Activated T-cell treated with anti-CD3 and anti-CD28 coated beads for 48 hours (primary cell): ENCODE measurements at places on chromosomes 5 and 9.

- DNase-seq = no peak
These were observed 46.1 kb downstream of the ZNF608 start for GRCh38 chr5:124700333-124700732.

DNA sequence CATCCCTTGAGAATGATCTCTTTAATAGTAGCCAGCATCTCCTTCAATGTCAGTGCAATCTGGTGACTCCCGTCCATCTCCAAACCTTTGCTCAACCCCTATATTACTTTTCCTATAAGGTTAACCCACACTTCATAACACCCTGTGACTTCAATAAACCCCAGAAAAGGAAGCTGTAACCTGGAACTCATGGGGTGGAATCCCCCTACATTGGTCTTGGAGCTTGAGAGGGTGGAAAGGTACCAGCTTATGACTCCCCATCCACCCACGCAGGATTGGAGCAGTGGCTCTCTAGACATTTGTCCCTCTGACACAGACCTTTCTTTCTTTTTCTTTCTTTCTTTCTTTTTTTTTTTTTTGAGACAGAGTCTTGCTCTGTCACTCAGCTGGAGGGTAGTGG is 54.7 kb upstream of the ZFR start:
- DNase-seq = no peak

GRCh38 chr5:178535299-178536175 is 54.7 kb downstream of the COL23A1 start:
- DNase-seq = no peak

- DNase-seq = no peak
These were observed 55.3 kb downstream of the DAP start for GRCh38 chr5:10705747-10706146.

DNA sequence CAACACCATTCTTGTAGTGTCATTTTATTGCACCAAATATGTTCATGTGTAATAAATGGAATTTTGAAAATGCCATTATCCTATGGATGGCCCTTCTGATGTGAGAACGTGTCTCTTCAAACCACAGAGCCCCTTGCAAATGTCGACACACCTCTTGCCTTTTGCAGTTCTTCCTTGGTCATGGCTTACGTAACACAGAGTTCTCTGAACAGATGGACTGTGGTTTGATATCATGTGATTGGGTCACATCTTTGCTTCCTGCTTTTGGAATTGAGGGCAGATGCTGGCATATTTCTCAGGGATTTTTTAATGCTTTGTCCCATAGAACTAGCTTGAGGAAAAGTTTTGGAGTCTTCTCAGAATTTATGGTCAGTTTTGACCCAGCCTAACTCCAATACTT is 4.6 kb downstream of the TGFBR1 start:
- DNase-seq = no peak

GRCh38 chr9:35664531-35665470 is at the start of gene ARHGEF39:
TSS of gene ARHGEF39 (minus strand) at chr9:35665195. CDS start at chr9:35665169, 26 bp downstream.
- DNase-seq = peak; percentile 78

DNA sequence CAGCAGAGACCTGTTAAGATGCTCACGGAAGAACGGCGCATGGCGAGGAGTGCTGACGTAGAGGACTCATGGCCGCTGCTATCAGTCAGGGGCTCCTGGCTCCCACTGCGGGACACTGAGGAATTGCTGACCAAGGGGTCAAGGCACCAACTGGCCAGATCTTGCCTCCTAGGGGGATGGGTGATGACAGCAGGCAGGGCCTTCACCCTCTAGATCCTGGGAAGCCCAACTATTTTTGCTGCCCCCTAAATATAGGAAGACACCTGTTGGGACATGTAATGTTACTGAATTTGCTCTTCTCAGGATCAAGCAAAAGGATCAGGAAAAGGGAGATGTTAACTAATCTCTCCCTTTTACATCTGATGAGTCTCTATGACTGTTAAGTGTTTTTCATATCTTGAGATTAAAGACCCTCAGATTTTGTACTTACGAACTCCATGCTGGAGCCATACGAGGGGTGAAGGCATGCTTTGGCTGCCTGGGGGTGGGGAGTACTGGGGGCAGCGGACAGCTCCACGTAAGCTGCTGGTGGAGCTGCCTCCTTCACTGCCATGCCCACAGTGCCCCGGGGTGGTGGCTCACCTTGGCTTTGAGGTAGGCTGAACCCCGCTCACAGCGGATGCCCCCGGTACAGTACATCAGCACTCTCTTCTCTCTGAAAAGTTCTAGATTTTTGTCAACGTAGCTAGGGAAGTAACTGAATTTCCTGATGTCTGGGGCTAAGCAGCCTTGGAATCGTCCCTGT is 28.1 kb downstream of the TSTD2 start:
- DNase-seq = no peak

GRCh38 chr9:4820168-4820567 is 27.4 kb downstream of the RCL1 start:
- DNase-seq = no peak

GRCh38 chr5:52661903-52662595 is 125.7 kb upstream of the ITGA1 start:
- no peak for DNase-seq

- no peak for DNase-seq
These were observed 44.1 kb downstream of the SPARC start for GRCh38 chr5:151642472-151643140.

GRCh38 chr9:126952205-126952977 is 37.8 kb downstream of the RALGPS1 start:
- DNase-seq = no peak

- no peak for DNase-seq
These were observed 1.1 kb upstream of the PTPN3 start for GRCh38 chr9:109499093-109499630.

GRCh38 chr9:8895106-8895860 is 1095.7 kb upstream of the DMAC1 start:
- DNase-seq = no peak

DNA sequence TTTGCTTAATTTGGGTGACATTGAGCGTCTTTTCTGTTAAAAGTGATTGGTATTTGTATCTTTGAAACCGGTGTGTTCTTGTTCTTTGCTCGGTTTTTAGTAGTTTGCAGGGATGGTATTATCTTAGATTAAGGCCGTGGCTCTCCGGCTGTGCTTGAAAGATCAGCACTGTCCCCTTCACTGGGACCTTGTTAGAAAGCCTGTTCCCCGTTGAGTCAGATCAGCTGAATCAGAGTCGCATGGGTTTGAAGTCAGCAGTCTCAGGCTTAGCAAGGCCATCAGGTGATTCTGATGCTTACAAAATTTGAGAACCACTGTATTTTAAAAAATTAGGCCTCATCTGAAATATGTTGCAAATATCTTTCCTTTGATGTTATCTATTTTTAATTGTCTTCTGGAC is 5.0 kb downstream of the DIRAS2 start:
- no peak for DNase-seq

DNA sequence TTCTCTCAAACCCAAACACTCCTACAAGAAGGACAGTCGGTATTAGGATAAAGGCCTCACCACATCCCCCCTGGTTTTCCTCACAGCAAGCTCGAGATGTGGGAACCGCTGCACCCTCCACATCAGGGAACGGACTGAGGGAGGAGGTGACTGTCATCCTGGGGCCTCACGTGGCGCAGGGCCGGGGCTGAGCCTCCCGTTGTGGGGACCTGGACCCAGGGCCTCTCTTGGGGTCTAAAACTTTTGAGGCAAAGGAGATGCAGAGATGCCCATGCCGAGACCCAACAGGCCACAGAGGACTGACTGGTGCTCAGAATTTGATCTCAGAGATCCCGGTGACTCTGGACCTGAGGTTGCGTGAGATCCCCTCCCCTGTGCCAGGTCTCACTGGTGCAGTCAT is 72.7 kb downstream of the MRPL36 start:
- DNase-seq = no peak

- DNase-seq = peak; percentile 67
These were observed 684 bp downstream of the DNAJA1 start for GRCh38 chr9:33025572-33026342.

GRCh38 chr5:121962347-121962670 is 534 bp downstream of the SRFBP1 start:
- no peak for DNase-seq

- DNase-seq = no peak
These were observed 10.1 kb upstream of the FOXI1 start for GRCh38 chr5:170095646-170096045.

DNA sequence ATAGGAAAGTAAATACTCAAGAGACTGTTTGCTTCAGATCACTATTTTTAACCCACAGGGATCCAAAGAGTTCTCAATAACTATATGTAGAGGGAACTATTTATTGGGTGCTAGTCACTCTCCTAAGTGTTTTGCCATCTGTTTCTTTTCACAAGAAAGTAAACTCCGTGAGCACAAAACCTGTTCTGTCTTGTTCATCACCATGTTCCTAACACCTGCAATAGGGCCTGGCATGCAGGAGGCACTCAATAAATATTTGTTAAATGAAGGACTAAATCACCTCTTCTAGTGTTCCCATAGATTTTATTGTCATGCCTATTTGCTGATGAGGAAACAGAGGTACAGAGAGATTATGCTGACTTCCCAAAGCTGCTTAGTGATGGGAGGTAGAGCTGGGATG is 118.2 kb downstream of the VCAN start:
- DNase-seq = no peak

DNA sequence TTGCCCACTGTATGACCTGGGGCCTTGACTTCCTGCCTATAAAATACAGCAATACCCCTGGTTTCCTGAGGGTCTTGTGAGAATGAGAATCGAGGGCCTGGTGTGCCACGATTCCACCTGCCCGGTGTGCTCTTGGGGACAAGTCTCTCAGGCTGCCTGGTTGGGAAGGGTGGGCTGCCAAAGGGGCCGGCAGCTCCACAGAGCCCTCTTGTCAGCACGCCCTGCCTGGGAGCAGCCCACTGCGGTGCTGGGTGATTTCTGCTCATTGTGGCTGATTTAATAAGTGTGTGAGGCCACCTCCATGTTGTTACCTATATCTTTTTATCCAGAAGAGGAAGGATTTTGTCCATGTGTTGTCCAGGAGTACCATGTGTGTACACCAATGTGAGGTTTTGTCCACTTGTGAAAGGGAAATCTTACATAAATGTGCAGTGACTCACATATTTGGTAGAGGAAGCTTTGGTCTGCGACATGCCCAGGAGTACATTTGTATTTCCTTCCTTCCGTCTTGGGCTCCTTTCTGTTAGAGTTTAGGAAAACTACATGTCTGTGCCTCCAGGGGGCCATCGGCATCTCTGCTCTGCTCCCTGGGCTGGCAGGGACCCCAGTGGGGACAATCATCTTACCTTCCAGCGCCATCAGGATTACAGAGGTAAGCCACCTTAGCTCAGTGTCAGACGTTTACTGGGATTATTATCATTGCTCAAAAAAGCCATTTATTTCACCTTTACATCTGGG is 108.6 kb downstream of the PHF2 start:
- DNase-seq = no peak

DNA sequence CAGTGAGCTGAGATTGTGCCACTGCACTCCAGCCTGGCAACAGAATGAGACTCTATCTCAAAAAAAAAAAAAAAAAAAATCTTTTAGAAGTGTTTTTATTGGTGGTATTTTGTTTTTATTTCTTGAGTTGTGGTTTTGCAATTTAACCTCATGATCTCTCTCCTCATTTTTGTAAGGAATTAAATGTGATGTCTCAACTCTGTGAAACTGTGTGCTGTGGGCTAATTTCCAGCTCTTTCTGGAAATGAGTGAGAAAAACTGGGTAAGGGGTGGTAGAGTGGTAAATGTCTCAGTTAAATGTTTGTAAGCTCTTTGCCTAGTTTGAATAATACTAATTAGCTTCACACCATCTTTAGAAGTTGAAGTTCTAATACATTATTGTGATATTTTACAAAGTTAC is 29.0 kb downstream of the ACO1 start:
- DNase-seq = no peak

GRCh38 chr5:100644185-100644584 is 109.0 kb downstream of the FAM174A start:
- DNase-seq = no peak

DNA sequence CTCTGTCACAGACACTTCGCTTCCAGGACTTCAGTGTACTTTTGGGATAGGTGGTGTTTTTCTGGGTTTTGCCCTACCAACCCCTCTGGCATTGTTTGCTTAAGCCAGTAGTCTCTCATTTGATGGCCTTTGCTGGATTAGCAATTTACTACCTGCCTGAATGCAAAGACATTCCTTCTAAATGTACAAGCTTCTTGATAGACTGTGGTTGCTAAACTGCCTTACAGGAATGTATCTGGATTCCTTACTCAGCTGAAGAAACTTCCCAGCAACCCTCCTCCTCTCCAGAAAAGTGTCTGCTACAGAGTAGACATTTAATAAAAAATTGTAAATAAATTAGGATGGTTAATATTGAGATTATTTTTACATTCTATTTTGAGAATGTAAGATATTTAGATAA is 1916.7 kb downstream of the EFNA5 start:
- DNase-seq = no peak

DNA sequence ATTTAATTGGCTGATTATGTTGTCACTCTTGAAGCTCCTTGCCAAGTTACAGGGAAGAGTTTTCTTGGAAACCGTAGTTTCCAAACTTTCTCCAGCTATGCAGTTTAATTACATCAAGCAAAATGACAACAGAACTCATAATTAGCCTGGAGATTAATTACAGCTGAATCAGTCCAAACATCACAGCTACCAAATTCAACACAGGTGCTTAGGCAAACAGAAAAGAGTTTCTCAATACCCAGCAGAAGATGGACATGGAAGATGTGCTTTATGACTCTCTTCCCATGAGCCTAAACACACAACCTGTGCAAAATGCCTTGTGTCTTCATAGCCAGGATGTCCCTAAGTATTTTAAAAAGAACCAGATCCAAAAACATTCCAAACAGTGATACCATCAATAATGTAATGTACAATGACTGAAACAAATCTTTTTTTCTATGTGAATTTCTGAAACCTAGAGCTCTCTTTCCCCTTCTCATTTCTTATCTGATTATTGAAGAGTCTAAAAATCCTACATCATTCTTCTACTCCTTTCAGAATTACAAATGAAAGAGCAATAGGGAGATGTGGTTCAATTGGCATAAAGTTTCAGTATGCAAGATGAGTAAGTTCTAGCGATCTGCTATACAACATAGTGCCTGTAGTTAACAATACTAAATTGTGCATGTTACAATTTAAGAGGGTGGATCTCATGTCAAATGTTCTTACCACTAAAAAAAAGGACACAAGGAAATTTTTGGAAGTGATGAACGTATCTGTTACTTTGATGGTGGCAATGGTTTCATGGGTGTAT is 124.3 kb downstream of the RASEF start:
- DNase-seq = no peak

DNA sequence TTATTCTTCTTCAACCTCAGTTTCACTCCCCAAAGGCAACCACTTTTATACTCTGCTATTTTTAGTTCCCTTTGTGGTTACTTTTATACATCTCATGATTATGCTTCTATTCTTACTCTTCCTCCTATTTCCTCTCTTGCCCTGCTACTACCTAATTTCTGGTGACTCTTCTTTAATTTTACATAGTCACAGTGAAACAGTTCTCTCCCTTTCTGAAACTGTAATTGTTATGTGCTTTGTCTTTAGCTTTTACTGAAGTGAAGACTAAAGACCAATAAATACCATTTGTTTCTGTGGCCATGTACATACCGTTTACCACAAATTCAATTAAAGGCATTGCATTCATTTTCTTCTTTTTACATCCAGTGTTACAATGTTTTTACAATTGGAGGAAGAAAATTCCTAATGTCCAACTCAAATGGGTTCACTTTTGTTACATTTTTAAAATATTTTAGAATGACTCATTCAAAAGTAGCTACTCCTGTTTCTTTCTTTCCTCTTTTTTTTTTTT is 410.6 kb downstream of the PSAT1 start:
- DNase-seq = no peak
